ENCODE measurements at places on chromosomes 1 and 21.

GRCh38 chr1:214058076-214058475, 70.3 kb downstream of the PROX1 start:
- no peak for DNase-seq

DNA sequence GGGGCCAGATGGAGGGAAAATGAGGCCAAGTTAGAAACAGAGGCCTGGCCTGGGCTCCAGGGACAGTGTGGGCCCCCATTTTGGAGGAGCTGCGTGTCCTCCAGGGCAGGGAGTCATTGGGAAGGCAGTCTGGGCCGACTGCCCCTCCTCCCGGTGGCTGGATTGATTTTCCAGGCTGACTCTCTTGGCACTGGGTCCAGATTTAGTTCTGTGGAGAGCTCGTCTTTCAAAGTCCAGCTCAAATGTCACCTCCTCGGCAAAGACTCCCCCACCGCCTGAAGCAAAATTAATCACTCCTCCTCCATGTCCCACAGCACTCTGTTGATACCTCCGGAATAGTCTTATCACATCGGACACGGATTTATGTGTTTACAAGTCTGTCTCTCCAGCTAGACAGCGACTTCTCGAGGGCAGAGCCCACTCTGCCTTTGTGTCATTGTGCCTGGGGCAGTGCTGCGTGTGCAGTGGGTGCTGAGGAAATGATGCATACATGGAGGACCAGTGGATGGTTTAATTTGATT, 175.1 kb downstream of the CAMTA1 start:
- no peak for DNase-seq

DNA sequence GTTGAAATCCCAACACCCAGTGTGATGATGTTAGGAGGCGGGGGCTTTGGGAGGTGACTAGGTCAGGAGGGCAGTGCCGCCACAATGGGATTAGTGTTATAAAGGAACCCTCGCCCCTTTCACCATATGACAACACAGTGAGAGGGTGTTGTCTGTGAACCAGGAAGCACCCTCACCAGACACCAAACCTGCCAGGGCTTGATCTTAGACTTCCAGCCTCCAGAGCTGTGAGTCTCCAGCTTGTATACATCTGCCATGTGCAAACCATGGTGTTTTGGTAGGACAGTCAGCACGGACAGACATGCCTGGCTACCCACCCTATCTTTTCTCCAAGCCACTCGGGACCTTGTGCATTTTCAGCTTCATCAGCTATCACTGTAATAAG, 4.0 kb downstream of the TRIM11 start:
- DNase-seq = no peak

DNA sequence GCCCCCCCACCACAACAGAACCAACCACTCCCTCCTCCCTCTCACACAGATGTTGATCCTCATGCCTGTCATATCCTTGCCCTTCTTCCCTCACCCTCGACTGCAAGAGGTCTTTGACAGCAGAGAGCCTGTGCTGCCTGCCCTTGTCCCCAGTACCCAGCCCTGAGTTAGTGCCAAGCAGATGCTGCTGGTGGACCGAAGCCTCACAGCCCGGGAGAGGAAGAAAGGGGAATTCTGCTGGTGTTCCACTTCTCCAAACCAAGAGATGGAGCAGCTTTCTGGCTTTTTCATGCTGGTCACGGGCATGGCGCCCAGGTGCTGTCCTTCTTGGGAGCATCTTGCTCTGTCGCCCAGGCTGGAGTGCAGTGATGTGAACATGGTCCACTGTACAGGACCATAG, 69.1 kb downstream of the SLC66A1 start:
- no peak for DNase-seq

DNA sequence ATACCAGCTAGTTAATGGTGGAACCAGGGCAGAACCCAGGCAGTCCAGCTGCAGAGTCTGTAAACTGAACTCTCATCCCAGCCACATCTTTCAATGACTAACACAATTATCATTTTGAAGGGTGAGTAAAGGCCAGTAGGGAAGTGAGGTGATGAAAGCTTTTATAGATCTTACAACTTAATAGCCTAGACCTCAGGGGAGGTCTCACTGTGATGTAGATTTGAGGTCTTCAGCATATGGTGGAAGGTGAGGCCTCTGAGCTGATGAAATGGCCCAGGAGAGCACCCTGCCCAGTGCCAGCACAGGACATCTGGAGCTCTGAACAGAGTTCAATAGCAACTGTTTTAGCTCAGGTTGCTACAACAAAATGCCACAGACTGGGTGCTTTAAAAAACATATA, 44.8 kb upstream of the POU2F1 start:
- DNase-seq = no peak

DNA sequence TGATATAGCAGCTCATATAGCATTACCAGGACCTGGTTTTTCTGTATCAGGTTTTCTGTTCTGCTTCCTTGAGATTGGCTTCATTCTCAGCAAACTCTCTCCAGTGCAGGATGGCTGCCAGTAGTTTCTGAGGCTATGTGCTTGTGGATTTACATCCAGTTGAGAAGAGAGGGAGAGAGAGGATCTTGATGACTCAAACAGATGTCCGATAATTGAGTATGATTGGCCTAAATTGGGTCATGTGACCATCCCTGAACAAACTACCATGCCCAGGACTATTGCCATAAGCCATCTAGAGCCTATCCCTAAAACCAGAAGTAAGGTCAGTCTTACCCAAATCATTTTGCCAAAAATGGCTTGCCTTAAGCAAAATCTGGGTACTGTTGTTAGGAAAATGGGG, 18.1 kb upstream of the PSMA5 start:
- no peak for DNase-seq

GRCh38 chr1:116948046-116948445, 38.3 kb downstream of the PTGFRN start:
- DNase-seq = no peak

GRCh38 chr1:195637539-195637938, 970.7 kb downstream of the KCNT2 start:
- no peak for DNase-seq

GRCh38 chr21:29130270-29130969, at the start of gene MAP3K7CL:
Gene MAP3K7CL, plus strand, starts transcription at chr21:29130644. Its CDS starts 2,701 bp downstream, at chr21:29133345.
- peak; percentile 98 for DNase-seq

All from HS-5 (cell line).